GM23248 (cell line): ENCODE measurements at places on chromosomes 2 and 18.
A peak's percentile ranks its signal among the peaks of the same experiment; 100 is the strongest.

- DNase-seq: peak; percentile 18
Measured at GRCh38 chr2:8132351-8132831, 549.5 kb upstream of the ID2 start.

DNA sequence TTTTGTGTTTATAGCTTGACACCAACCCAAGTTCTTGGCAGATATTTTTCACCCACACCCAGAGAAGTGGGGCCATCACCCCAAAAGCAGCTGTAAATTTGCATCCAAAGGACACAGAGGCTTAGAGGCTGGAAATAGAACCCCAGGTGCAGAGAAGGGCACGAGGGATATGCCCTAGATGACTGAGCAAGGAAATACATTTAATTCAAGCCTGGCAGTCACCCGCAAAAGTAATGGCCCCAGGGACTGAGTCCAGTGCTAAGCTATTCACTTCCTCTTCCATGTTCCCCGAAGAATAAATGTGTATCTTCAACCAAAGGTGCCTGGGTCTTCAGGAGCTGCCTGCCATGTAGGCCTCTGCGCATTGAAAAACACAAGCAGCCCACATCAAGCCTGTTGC, 14.0 kb upstream of the REG3G start:
- no peak for DNase-seq

DNA sequence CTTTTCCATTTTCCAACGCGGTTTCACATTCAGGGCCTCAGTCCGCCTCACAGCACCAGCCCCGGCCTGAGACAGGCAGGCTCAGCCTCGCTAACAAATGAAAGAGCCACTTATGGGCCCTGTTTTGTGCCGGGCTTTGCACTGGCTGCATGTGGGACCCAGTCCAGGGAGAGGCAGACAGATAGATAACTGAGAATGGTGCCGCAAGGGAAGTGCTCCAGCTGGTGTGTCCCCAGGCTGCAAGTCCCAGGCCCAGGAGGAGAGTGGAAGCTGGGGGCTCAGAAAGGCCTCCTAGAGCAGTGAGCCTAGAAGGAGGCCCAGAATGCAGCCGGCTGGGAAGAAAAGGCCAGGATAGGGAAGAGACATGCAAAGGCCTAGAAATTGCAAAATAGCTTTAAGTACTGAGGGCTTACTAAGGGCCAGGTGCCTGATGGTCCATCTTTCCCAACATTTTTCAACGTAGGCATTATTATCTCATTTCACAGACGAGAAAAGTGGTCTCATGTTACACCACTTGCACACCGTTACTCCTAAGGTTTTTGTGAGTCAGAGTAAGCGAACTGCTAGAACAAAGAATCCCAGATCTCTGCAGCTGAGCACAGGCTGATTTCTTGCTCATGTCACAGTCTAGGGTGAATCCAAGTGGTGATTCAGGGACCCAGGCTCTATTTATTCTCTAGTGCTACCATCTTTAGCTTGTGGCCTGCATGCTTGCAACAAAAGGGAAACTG, 26.0 kb downstream of the ADRA2B start:
- no peak for DNase-seq

DNA sequence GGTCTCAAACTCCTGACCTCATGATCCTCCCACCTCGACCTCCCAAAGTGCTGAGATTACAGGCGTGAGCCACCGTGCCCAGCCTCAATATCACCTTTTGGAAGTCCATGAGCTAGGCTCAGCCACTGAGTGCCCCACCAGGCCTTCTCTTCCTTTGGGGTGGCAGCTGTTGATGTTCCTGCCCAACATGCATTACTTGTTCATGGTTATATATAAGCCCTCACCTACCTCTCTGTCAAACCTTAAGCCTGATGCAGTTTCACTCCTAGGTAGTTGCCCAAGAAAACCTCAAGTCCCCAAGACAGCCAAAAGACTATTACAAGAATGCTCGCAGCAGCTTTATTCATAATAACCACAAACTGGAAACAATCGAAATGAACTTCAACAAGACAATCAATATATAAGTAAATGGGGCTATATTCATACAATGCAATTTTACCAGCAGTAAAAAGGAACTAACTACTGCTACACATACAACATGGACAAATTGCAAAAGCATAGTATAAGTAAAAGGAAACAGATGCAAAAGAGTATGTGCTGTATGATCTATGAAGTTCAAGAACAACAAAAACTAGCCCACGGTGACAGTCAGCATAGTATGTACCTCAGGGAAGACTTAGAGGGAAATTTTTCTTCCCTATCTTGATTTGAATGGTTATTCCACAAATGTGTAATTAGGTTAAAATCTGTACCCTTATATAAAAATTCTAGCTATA, 59.6 kb upstream of the REL start:
- DNase-seq: no peak

DNA sequence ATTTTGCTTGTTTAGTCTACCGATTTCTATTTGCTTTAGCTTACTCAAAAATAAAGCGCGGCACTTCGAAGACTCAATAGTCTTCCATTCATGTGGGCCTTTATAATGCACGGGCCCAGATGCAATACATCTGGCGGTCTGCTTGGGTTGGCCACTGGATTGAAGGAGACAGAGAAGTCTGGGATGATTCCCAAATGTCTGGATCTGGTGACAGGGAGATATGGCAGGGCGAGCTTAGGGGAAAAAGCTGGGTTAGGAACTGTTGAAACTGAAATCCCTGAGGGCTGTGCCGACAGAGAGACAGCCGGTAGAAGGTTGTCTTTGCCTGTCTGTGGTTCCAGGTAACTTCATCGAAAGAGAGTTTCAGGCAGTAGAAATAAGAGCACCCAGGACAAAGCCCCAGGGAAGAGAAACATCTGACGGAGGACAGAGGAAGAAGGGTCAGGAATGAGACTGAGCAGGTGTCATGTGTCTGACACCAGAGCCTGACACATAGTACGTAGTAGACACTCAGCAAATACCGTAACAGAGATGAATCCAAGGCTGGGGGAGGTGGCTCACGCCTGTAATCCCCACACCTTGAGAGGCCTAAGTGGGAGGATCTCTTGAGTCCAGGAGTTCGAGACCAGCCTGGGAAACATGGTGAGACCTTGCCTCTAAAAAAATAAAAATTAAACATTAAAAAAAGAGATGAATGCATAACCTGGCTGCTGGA, 13.6 kb downstream of the CLUL1 start:
- no peak for DNase-seq

- no peak for DNase-seq
Measured at GRCh38 chr18:8758466-8758865, 53.1 kb downstream of the MTCL1 start.
